ENCODE measurements at places on chromosomes 5 and 9.

GRCh38 chr9:81814794-81815464 lies 113.3 kb upstream of the SPATA31D4 start:
- peak; percentile 96 for DNase-seq

DNA sequence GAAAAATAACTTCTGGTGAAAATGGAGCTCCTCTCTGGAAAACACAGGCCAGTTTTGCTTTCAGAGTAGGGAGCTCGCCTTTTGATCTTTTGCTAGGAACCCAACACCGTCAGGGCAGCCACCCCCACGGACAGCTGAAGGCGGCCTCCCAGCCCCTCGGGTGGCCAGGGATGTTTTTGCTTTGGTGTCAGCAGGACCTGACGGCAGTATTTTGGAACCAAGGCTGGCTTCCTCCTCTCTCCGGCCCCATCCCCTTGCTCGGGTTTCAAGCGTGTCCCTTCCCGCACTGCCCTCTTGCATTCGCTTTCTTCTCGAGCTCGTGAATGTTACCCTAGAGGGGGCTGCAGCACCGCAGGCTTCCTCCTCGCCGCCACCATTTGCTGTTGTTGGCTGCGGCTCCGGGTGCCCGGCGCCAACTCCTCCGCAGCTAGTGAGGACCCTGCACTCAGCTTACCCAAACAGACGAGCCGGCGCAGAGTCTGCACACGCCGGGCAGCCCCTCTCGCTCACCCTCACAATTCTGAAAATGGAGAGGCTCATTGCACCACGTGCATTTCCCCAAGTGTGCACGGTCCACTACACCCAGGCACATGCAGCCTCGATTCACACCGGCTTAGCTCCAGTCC lies 35.5 kb upstream of the ADAMTSL1 start:
- DNase-seq = peak; percentile 83

GRCh38 chr5:119743927-119744326 lies 114.6 kb downstream of the FAM170A start:
- peak; percentile 88 for DNase-seq

- DNase-seq = no peak
Observed at GRCh38 chr9:114626415-114627020, 15.4 kb downstream of the TMEM268 start.

DNA sequence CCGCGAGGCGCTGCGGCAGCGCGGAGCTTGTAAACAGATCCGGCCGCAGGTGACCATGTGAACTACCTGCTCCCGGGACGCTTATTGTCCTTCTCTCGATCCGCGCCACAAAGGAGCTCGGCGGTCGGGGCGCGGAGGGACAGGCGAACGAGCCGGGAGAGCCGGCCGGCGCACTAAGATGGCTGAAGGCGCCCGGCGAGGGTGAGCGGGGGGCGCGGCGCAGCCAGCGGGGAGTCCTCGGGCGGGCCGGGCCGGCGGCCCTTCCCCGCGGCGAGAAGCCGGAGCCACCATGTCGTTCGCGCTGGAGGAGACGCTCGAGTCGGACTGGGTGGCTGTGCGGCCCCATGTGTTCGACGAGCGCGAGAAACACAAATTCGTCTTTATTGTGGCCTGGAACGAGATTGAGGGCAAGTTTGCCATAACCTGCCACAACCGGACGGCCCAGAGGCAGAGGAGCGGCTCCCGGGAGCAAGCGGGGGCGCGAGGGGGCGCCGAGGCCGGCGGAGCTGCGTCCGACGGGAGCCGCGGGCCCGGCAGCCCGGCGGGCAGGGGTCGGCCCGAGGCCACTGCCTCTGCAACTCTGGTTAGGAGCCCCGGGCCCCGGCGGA lies 535 bp downstream of the JMY start:
- DNase-seq = peak; percentile 69

DNA sequence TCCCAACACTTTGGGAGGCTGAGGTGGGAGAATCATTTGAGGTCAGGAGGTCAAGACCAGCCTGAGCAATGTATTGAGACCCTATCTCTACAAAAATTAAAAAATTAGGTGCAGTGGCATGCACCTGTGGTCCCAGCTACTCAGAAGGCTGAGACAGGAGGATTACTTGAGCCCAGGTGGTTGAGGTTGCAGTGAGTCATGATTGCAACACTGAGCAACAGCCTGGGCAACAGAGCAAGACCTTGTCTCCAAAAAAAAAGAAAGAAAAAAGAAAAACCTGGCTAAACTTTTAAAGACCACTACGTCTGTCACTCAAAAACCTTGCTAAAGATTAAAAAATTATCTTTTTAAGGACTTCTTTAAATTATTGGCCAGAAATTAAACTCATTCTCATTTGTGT lies 59.8 kb upstream of the ABCA1 start:
- no peak for DNase-seq

- peak; percentile 41 for DNase-seq
Observed at GRCh38 chr5:96876292-96876850, at the start of gene ERAP2. Gene ERAP2, plus strand, starts transcription at chr5:96876500. Its CDS starts 3,186 bp downstream, at chr5:96879686.

- no peak for DNase-seq
Observed at GRCh38 chr9:18250053-18250452, 223.9 kb upstream of the ADAMTSL1 start.

- no peak for DNase-seq
Observed at GRCh38 chr5:2140501-2141175, 257.9 kb upstream of the IRX4 start.

- no peak for DNase-seq
Observed at GRCh38 chr9:136679431-136679941, 7.8 kb downstream of the AGPAT2 start.

DNA sequence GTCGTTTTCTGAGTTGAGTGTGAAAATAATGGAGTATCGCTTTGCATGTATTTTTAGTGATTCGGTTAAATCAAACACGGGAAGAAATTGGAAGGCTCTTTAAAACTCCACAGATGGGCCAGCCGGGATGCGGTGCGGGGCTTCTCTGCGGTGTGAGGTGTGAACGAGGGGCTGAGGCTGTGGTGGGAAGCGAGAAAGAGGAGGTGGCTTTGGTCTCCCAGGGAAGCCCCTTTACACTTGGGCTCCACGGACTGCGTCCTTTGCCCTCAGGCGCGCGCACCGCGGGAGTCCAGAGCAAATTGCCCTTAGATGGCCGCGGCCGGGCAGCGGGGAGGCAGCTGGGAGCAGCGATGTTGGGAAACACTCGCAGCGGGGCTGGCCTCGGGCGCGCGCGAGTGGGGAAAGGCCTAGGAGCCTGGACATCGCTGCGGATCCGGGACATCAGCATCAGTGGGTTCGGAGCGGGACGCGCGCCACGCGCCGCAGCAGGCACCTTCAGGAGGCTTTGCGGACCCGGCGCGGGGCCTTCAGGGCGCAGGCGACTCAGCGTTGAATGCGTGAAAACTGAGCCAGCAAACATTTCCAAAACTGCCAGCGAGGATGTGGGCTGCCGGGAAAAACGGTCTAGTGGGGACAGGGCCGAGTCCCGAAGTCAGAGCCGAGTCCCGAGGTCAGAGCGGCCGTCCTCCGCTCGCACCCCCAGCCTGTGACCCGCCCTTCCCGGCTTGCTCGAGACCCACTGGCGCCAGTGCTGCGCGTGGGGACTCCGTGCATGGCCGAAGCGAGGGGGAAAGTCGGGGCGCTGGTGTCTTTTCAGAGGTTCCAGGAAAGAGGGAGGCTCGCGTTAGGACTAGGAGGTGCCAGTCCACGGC lies 6.5 kb downstream of the IRX1 start:
- peak; percentile 19 for DNase-seq

- peak; percentile 20 for DNase-seq
Observed at GRCh38 chr5:3428334-3428733, 167.3 kb upstream of the IRX1 start.

- DNase-seq = no peak
Observed at GRCh38 chr9:130642926-130643325, 21.5 kb upstream of the PRDM12 start.

- DNase-seq = peak; percentile 56
Observed at GRCh38 chr5:176620333-176620981, 9.9 kb downstream of the SNCB start.

DNA sequence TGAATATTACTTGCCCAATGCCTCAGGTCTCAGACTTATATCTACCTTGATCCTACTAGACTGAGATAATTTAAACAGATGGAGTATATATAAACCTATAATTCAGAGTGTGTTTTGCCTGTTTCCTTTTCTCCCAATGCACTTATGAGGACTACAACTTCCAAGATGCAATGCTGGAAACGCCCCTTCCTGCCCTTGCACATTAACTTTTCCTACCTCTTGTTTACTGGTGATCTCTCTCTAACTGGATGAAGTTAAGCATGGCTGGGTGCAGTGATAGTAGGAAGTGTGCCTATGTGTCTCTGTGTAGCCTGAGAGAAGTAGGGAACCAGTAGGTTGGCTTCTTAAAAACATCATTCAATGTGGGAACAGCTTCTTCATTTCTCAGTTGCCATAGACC lies 115.2 kb downstream of the SVEP1 start:
- DNase-seq = peak; percentile 37

DNA sequence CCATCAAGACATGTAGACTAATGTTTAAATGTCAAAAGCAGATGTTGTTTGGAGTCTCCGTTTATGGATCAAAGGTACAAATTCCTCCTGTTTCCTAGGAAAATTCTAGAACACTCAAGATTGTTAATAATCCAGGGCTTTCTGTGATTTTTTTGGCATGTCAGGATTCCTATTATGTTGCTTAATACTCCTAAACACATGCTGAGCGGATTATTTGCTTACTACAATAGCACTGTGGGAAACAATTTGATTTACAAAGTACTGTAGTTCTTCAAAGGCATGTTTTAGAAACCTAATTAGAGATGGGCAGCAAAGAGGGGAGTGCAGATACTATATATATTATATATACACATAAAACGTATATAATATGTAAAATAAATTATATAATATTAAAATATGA lies 19.0 kb upstream of the SCAMP1 start:
- DNase-seq = no peak

DNA sequence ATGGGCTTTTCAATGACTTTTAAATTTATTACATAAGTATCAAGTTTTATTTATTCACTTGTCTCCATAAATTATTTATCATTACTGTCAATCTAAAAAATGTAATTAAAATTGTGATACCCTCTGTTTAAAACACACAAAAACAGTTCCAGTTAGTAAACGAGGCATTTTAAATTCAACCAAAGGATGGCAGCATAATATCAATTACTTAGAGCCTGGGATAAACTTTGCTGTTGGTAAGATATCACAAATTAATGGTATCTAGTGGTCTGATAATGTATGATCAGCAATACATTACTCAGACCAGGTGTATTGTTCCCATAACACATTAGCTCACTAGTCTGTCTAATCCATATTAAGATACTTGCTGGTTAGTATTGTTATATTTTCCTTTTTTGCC lies 9.6 kb upstream of the IFNE start:
- DNase-seq = no peak

GRCh38 chr9:117414906-117415331 lies at the start of gene ASTN2:
Gene ASTN2, minus strand, starts transcription at chr9:117415057. Its CDS starts 119 bp downstream, at chr9:117414938.
- DNase-seq = peak; percentile 40

DNA sequence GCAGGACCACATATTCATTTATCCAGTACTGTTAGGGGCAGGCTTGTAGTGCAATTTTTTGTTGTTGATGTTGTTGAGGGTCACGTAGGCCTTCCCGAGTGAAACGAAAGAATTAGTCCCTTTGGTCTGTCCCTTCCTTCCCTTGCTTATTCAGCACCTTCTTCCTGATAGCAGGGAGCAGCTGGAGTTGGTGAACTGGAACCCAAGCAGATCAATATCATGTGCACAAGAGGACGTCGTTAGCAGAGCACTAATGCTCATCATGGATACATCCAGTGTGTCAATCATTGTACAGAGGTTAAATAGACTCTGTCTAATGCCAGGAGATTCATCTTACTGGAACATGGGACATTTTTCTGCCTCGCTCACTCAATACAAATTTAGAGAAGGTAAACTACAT lies 33.0 kb upstream of the MAP1B start:
- no peak for DNase-seq

- DNase-seq = no peak
Observed at GRCh38 chr5:7642029-7642428, 208.9 kb downstream of the CFAP90 start.

- DNase-seq = no peak
Observed at GRCh38 chr9:133976191-133976861, 15.8 kb downstream of the VAV2 start.

- no peak for DNase-seq
Observed at GRCh38 chr9:95512709-95513095, 4.1 kb downstream of the PTCH1 start.

DNA sequence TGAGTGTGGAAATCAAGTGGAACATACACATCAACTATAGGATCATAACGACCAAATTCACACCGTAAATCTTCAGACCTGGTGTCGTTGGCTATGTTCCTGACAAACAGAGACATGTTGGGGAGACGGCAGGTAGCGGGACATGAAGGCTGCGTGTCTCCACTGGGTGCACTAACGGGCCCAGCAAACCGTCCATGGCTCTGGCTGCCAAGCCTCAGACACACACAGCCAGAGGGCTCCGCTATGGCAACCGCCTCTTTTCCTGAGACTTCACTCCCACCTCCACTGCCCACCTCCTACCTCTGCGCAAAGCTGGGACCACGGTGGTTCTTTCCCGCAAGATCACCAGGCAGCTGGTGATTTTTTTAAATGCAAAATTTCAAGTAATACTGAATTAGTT lies 16.3 kb downstream of the TMEM38B start:
- DNase-seq = no peak

GRCh38 chr9:127307802-127308201 lies 43.2 kb downstream of the GARNL3 start:
- no peak for DNase-seq

GRCh38 chr9:71850996-71851395 lies 60.0 kb downstream of the ABHD17B start:
- DNase-seq = no peak

DNA sequence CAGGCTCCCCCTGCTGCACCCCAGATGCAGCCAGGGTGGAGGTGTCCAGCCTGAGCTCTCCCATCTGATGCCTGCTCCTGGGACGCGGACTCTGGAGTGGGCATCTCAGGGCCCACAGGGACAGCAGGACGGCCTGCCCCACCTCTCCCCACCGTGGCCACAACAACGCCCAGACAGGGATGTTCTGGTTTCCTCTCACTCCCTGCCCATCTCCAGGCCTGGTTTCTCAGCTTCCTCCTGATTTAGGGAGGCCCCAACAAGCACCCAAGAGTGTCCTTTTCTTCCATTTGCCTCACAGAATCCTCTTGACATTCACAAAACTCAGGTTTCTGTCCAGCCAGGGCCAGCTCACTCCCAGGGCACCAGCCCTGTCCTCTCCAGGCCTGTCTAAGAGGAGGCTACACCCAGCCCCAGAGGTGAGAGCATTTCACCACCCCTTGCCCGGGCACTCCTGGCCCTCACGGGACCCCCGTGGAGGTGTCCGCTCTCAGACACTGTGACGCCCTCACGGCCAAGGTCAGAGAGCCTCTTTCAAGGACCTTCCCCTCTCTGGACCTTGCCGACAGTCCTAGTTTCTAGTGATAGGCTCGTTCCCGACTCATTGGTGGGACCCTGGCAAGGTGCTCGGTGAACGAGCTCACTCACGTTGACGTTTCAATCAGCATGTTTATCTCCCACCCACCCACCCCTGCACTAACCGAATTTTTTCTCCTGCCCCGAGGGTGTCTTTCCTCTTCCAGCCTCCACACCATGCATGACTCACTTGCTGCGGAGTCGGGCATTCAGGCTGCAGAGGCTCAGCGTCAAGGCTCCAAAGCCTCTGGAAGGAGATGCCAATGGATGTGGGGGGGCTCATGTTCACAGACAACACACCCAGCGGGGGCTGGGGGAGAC lies 62.0 kb upstream of the UNC5A start:
- DNase-seq = no peak

GRCh38 chr5:140553657-140554056 lies 3.6 kb downstream of the SRA1 start:
- DNase-seq = no peak
